ENCODE measurements at places on chromosomes 7 and 10.
A peak's percentile ranks its signal among the peaks of the same experiment; 100 is the strongest.

- no peak for DNase-seq
Measured at GRCh38 chr10:28365840-28366239, 63.0 kb upstream of the MPP7 start.

- DNase-seq: no peak
Measured at GRCh38 chr7:6323967-6324701, 51.7 kb upstream of the CYTH3 start.

DNA sequence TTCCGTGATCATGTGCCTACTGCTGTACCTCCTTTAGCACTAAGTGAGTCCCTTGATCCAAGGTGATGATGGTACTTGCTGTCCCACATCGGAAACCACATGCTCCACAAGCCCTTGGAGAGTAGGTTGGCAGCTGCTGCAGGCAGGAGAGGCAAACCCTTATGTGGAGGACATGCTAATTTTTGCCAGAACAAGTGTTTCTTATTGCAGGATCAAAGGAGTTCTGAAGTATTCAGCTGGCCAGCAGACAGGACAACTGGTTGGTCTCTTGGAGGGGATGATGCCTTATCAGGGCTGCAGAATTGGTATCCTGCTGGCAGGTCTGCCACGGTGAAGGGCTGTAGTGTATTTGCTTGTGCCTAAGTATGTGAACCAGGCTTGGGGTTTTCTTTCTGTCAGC lies 36.8 kb downstream of the NACAD start:
- no peak for DNase-seq

GRCh38 chr7:111264111-111264868 lies 173.4 kb downstream of the LRRN3 start:
- no peak for DNase-seq

DNA sequence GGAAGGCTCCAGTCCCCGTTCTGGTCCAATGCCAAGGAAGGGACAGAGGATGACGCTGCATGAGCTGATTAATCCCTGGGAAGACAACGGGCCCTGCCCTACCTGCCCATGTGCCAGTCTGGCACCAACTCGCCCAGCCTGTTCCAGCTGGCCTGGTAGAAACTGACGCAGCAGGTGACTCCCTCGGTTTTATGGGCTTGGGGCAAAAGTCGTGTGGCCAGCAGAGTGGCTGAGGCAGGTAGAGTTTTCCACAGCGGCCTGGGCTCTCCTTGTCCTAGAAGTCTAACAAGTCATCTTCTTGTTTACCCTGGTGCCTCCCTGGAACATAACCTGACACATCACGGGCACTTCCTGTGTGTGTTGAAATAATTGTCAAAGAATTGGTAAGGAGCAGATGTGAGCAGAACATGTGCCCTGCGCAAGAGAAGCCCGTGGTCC lies 20.4 kb upstream of the LMTK2 start:
- no peak for DNase-seq

- DNase-seq: no peak
Measured at GRCh38 chr10:108684431-108684830, 1238.9 kb downstream of the XPNPEP1 start.

DNA sequence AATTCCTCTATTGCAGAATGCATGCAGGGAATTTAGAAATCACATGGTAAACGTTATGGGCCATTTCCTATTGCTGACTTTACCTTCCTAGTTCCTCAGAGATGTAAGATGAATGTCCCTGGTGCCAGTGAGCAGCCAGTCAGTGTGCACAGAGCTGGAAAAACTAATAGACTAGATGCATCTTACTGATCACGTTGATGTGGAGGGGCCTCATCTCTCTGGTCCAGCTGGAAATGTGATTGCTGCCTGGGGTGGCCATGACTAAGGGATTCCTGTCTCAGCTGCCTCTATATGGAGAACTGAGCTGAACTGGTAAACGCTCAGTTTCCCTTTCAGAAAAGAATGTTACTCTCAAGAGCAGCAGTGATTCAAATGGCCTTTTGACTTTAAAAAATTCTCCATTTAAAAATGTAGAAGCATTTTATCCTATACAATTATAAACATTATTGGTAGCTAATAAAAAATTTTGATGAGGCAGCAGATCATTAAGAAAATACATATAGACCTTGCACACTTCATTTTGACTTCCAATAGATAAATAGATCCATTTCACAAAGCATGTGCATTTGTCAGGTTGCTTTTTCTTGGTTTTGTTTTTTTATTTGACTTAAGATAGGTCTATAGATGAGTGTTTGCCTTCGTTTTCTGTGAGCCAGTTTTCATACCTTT lies 80.5 kb upstream of the INSYN2A start:
- DNase-seq: no peak

DNA sequence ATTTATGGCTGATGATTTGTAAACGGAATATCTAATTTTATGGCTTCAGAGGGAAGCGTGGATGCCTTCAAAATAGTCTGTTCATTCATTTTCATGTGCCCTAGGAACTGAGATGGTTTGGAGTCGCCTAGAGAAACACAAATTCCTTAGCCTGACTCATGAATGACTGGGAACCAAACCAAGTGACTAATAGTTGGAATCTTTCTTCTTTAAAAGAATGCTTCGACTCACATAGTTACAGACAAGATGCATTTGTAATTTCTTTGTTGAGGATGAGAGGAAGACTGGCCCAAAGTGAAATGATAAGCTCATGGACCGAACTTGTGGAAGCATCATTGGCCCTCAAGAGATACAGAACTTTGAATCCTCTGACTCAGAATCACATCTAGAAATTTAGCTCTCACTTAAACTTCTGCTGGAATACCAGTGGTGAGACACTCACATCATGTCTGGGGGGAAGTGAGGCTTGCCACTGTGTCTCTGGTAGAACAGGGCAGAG lies 1107.2 kb downstream of the NRG3 start:
- no peak for DNase-seq

GRCh38 chr10:98292971-98293370 lies 25.0 kb upstream of the LOXL4 start:
- no peak for DNase-seq

- no peak for DNase-seq
Measured at GRCh38 chr10:23095966-23096801, 805 bp downstream of the MSRB2 start.

DNA sequence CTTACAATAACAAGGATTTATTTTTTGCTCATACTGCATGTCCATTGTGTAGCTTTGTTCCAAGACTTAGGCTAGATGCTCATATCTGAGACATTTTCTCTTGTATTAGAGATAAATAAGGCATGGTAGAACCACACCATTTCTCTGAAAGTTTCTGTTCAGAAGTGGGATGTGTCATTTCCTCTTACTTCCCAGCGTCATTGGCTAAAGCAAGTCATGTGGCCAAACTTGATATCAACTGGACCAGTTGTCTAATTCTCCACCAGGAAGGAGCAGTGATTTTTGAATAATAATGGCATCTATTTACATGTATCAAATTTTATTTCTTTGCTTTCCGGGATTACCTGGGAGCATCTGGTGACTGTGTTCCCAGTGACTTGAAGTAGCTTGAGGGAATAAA lies 38.3 kb downstream of the AHCYL2 start:
- no peak for DNase-seq

DNA sequence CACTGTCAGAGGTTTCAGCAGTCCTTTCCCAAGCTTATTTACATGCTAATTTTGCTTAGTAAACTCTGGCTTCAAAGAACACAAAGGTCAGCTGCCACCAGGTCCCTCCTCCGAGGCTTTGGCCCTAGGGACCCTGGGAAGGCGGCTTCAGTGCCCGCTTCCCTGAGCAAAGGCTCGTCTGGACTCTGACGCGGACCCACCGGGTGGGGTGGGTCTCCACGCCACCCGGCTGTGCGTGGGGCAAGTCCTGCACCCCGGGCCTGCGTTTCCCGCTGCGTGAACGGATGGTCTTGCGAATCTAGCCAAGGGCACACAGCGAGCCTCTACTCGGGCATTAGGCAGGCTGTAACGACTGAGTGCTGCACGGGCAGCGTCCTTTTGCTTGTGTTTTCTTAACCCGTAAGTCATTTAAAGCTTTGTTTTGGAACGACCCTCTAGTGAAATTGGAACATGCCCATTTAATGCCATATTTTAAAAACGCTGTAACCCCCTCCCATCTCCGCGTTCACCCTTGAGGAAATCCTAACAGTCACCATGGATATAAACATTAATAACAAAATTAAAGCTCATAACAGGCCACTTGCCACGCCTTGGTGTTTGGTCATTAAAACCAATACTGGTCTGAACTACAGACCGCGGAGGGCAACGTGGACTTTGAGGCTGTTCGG lies 828 bp downstream of the BNIP3 start:
- DNase-seq: no peak

DNA sequence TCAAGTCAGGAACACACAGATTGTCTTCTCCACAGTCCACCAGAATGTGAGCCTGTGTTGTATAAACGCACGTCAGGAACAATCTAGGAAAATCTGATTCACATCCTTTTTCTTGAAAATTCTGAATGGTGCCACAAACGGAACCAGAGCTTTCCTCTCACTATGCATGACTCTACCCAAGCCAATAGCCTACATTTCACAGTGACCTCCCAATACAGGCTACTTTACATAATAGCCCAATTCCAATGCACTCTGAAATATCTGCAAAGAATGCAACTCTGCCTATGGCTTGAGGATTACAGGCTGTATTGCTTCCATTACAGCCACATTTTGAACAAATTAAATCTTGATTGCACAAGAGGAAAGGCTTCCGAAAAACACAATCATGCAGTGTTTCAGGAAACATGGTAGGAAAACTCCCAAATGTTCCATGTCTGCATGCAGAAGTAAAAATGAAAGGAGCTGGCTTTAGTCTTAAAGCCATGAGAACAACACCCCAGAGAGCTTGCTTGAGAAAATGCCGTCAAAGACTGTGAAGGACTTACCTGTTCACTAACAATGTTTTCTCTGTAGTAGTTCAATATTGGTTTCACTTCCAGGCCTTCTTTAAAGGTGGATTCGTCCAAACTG lies 113.9 kb downstream of the ITGA8 start:
- no peak for DNase-seq

DNA sequence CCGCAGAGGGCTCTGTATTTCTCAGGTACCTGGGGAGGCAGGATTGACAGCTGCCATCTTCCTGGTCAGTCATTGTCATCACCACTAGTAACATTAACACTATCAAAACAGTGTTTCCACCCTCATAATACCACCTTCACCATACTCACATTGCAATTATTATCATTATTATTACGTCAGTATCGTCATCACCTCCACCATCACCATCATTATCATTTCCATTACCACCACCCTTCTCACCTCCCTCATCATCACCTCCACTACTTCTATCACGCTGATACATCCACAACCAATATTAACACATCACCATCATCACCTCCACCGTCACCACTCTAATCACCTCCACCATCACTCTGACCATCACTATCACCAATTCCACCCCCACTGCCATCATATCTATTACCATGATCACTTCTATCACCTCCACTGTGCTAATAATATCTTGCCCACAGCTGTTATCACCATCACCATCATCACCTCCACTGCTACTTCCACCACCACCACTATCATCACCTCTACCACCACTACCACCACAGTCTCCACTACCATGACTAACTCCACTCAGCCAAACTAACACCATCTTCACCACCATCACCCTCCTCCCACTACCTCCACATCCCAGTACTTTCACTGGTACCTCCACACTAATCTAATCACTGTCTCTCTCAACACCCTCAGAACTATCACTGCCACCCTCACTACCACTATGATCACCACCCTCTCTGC lies 196.4 kb downstream of the RPS24 start:
- no peak for DNase-seq

- no peak for DNase-seq
Measured at GRCh38 chr7:156639426-156640256, 933 bp upstream of the RNF32 start.

GRCh38 chr10:13338390-13339110 lies 9.5 kb downstream of the SEPHS1 start:
- no peak for DNase-seq

DNA sequence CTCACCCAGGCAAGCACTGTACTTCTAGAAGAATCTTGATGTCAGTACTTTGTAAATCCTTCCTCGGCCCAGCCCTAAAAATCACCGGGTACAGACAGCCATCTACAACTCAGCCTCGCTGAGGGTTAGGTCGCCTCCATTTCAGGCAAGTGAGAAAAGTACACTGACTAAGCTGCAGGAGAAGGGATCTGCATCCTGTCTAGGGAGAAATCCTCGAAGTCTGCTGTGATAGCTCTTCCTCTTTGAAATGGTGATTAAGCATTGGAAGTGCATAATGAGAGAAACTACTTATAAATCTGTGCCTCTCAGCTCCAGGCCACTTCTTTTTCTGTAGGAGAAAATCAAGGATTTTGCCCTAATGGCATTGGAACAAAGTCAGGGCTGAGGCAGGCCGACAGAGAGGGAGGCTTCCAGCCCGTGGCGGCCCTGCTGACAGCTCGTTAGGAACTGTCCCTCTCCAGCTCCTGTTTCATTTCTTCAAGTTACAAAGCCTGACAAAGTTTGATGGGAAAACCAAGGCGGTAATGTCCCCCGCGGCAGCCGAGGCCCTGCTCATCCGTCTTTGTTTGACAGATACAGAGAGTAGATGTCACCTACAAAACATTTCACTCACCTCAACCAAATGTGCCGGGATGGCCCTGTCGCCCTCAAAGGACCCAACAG lies 14.1 kb upstream of the GOT1 start:
- DNase-seq: no peak

DNA sequence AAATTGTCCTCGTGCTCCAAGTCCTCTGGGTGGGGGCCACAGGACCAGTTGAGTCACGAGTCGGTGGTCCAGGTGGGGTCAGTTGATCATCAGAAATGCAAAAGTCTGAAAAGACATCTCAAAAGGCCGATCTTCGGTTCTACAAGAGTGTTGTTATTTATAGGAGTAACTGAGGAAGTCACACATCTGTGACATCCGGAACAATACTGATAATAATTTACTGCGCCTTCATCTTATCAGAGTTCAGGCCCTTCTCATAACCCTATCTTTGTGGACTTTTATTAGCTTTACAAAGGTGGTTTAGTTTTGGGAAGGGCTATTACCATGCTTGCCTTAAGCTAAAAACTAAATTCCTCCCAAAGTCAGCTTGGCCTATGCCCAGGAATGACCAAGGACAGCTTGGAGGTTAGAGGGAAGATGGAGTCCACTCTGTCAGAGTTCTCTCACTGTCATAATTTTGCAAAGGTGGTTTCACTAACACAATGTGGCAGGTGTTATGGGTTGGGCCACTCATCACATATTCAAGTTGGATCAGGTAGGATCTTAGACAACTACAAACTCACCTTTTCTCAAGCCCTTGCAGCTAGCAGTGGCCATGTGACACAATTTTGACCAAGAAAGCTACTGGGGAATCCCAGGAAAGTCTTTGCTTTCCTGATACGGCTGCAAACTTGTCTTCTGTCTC lies 54.7 kb upstream of the CHST3 start:
- no peak for DNase-seq

DNA sequence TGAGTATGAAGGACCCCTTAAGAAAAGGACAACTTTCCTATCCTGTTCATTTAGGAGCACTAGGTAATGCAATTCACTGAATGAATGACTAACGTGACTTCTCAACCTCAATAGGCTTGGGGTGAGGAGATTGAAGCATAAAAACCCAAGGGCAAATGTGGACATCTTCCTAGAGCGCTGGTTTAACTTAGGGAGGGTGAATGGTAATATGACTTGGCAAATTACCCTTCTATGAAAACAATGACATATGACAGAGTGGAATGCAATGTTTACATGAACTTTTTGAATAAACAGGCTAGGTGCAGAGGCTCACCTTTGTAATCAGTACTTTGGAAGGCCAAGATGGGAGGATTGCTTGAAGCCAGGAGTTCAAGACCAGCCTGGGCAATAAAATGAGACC lies 83.9 kb upstream of the ANK3 start:
- DNase-seq: no peak

GRCh38 chr7:32250003-32250402 lies 179.8 kb upstream of the PDE1C start:
- DNase-seq: peak; percentile 69
